A549 treated with CpdA at 1 μM for 4 hours (cell line): ENCODE measurements at places on chromosomes 1 and 21. TPM values are rescaled to one million over a fixed set of nuclear protein-coding genes. Genes with fewer than 3 reads are reported as not detected.

The CALML6 gene
- total RNA-seq, result 0.09 to 0.40 TPM (median 0.29 TPM) in 4 of 5 replicates, not detected in the other

The KCNJ10 gene
- total RNA-seq, result 0.02 TPM in 1 of 5 replicates, not detected in the others

The CD52 gene
- not detected in 5 replicates for total RNA-seq

The ZNF683 gene
- total RNA-seq, result not detected in 5 replicates

The LMNA gene
- total RNA-seq, result 631 to 722 TPM (median 685 TPM) in 5 replicates

The DDI2 gene
- 8.1 to 11.8 TPM (median 9.1 TPM) in 5 replicates for total RNA-seq

The CRYAA gene
- total RNA-seq, result not detected in 5 replicates

The CLDN14 gene
- total RNA-seq, result 0.34 to 0.50 TPM (median 0.35 TPM) in 4 of 5 replicates, not detected in the other

The TNN gene
- total RNA-seq, result 0.01 TPM in 1 of 5 replicates, not detected in the others

The HSD11B1 gene
- not detected in 5 replicates for total RNA-seq

The DNALI1 gene
- 0.03 to 0.13 TPM in 2 of 5 replicates, not detected in the others for total RNA-seq

The HPCAL4 gene
- 0.24 to 0.41 TPM (median 0.29 TPM) in 5 replicates for total RNA-seq

The PIGR gene
- not detected in 5 replicates for total RNA-seq

The MATN1 gene
- 0.05 to 0.25 TPM (median 0.07 TPM) in 4 of 5 replicates, not detected in the other for total RNA-seq

The HSD3B2 gene
- not detected in 5 replicates for total RNA-seq

The HSPA6 gene
- total RNA-seq, result 1.4 to 11.8 TPM (median 3.5 TPM) in 5 replicates

The NFIA gene
- total RNA-seq, result 4.1 to 5.7 TPM (median 5.6 TPM) in 5 replicates

The LCA5L gene
- total RNA-seq, result 0.97 to 2.6 TPM (median 1.3 TPM) in 5 replicates

The ODR4 gene
- total RNA-seq, result 16.1 to 19.1 TPM (median 18.0 TPM) in 5 replicates

The IVL gene
- 0.03 TPM in 1 of 5 replicates, not detected in the others for total RNA-seq

The C1orf141 gene
- not detected in 5 replicates for total RNA-seq

The GBP7 gene
- not detected in 5 replicates for total RNA-seq

The PKP1 gene
- total RNA-seq, result 0.02 to 0.04 TPM (median 0.03 TPM) in 4 of 5 replicates, not detected in the other

The U2AF1 gene
- 52.0 to 75.8 TPM (median 62.6 TPM) in 5 replicates for total RNA-seq

The TRPM2 gene
- total RNA-seq, result 6.7 to 10.2 TPM (median 8.8 TPM) in 5 replicates

The LHX8 gene
- 1.2 to 1.7 TPM (median 1.5 TPM) in 5 replicates for total RNA-seq

The COL11A1 gene
- 1.6 to 4.4 TPM (median 2.8 TPM) in 5 replicates for total RNA-seq

The USP21 gene
- total RNA-seq, result 18.2 to 26.4 TPM (median 23.5 TPM) in 5 replicates

The STUM gene
- total RNA-seq, result not detected in 5 replicates

The FAM131C gene
- total RNA-seq, result 10.7 to 19.4 TPM (median 16.5 TPM) in 5 replicates

The CELF3 gene
- total RNA-seq, result 0.08 TPM in 1 of 5 replicates, not detected in the others

The RXFP4 gene
- not detected in 5 replicates for total RNA-seq

The LSS gene
- 9.8 to 14.5 TPM (median 13.5 TPM) in 5 replicates for total RNA-seq

The SMPDL3B gene
- 0.71 to 1.2 TPM (median 0.99 TPM) in 5 replicates for total RNA-seq

The TAS1R1 gene
- total RNA-seq, result 0.07 TPM in 1 of 5 replicates, not detected in the others

The SAMD11 gene
- 14.4 to 35.3 TPM (median 31.0 TPM) in 5 replicates for total RNA-seq

The OR6K3 gene
- total RNA-seq, result not detected in 5 replicates

The CR1 gene
- not detected in 5 replicates for total RNA-seq

The XCL2 gene
- total RNA-seq, result not detected in 5 replicates

The SPATA46 gene
- not detected in 5 replicates for total RNA-seq

The OR2M3 gene
- total RNA-seq, result not detected in 5 replicates

The PLA2G2D gene
- 0.03 TPM in 1 of 5 replicates, not detected in the others for total RNA-seq

The PDIK1L gene
- total RNA-seq, result 1.7 to 2.6 TPM (median 1.7 TPM) in 5 replicates

The CLK2 gene
- total RNA-seq, result 21.7 to 30.7 TPM (median 27.5 TPM) in 5 replicates
